ENCODE measurements at places on chromosomes 1 and 21. TPM values are rescaled to one million over a fixed set of nuclear protein-coding genes. Genes with fewer than 3 reads are reported as not detected.

DNA sequence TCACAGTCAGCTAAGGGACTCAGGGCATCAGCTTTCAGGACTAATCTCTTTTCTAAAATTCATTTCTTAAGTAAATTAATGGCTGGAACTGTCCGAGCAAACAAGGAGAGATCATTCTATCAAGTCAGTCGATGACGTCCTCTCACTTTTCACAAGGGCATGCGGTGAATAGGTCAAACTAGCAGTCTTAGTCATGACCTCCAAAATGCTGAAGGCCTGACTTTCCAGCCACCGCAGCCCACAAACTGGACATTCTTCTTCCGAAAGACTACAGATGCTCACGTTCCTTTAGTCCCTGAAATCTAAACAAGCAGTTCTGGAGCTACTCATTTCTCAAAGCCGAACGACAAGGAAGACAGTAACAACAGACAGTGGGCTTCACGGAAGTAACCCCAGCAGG lies 127.9 kb downstream of the TIAM1 start:
- no peak for DNase-seq

- DNase-seq, result peak; percentile 95
These were observed 512 bp downstream of the FBLIM1 start for GRCh38 chr1:15758953-15759661.

DNA sequence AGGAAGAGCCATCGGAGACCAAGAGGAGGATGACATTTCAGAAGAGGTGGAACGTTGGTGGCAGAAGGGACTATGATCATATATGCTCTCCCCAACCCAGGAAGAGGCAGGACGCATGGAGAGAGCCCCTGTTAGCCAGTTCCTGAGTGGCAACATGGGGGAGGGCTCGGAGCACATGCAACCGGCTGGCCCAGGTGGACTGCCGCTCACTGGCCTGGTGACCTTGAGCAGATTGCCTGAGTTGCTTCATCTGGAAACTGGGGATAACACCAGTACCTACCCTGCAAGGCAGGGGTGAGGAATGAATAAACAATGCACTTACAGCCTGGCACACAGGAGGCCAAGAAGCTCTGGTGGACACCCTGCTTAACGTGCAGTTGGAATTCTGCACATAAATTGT lies 29.0 kb downstream of the SYT6 start:
- DNase-seq, result peak; percentile 29

GRCh38 chr1:200173097-200173618 lies 145.6 kb downstream of the NR5A2 start:
- no peak for DNase-seq

GRCh38 chr1:183778045-183778444 lies 26.9 kb upstream of the RGL1 start:
- DNase-seq, result no peak

DNA sequence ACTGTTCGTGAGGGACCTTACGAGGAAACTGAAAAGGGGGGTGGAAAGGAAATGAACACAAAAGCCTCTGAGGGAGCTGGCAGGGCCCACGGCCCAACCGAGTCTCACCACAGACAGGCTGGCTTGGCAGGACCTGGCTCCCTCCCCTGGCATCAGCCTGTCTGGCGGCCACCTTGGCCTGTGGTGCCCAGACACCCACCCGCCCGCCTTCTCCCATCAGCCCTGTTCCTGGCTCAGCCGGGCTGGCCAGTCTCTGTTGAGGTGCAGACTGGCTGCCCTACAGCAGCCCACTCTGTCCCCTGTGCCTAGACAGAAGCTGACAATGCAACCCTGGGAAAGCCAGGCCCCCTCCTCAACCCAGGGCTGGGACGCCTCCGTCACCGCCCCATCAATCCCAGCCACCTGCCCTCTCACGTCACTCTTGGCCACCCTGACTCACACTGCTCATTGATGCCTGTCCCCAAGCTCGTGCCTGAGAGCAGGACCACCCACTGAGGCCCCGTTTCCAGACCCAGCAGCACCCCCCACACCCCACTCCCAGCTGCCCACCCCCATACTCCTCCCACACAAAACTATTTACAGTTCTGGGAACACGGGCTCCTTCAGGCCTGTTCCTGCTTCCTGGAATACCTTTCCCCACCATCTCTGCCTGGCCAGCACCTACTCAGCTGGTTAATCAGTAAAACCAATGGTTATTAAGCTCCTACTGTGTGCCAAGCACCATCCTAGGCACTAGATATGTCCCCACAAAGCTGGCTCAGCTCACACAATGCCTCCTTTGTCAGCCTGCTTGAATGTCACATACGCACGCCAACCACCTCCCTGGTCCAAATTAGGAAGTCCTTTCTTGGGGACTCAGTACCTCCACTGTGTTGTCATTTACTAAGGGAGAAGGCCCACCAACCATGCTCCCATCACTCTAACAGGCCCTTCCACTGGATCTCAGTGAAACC lies 22.7 kb downstream of the SDC3 start:
- peak; percentile 65 for DNase-seq

DNA sequence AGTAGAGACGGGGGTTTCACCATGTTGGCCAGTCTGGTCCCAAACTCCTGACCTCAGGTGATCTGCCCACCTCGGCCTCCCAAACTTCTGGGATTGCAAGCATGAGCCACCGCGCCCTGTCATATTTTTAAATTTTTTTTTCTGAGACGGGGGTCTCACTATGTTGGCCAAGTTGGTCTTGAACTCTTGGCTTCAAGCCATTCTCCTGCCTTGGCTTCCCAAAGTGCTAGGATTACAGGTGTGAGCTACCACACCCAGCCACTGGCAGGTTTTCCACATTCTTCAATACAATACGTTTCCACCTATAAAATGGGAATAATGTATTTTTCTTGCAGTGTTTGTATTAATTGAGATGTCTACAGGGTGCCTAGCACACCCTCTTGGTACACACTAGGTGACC lies 3.4 kb upstream of the LEFTY1 start:
- no peak for DNase-seq

DNA sequence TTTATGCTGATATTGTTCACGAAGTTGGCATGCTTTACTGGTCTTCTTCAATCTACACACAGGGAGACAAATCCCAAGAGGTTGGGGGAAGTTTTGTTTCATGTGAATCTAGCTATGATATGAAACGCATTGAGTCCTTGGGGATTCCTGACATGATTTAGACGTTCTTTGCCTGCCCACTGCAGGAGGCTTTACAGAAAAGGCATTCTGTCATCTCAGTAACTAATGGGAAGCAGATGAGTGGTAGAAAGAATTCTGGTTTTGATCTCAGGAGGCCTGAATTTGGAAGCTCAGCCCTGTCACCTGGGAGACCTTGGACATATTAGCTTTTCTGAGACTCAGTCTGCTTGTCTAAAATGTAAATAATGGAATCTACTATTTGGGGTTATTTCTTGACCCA lies 383.0 kb upstream of the NFIA start:
- DNase-seq, result no peak

- DNase-seq, result no peak
These were observed 125.9 kb downstream of the DMRTB1 start for GRCh38 chr1:53585129-53585528.

Gene PYHIN1
- total RNA-seq, result not detected

Gene KIAA0040
- total RNA-seq, result 1.1 TPM

Gene CIART
- total RNA-seq, result 16.3 TPM

Gene PCP4L1
- not detected for total RNA-seq

Gene LCA5L
- total RNA-seq, result 2.9 TPM

Gene KIF2C
- 3.8 TPM for total RNA-seq

All from osteoblast (primary cell).